ENCODE measurements at places on chromosomes 6 and 20.

GRCh38 chr20:51752343-51752951, 15.7 kb downstream of the ATP9A start:
- DNase-seq = no peak

DNA sequence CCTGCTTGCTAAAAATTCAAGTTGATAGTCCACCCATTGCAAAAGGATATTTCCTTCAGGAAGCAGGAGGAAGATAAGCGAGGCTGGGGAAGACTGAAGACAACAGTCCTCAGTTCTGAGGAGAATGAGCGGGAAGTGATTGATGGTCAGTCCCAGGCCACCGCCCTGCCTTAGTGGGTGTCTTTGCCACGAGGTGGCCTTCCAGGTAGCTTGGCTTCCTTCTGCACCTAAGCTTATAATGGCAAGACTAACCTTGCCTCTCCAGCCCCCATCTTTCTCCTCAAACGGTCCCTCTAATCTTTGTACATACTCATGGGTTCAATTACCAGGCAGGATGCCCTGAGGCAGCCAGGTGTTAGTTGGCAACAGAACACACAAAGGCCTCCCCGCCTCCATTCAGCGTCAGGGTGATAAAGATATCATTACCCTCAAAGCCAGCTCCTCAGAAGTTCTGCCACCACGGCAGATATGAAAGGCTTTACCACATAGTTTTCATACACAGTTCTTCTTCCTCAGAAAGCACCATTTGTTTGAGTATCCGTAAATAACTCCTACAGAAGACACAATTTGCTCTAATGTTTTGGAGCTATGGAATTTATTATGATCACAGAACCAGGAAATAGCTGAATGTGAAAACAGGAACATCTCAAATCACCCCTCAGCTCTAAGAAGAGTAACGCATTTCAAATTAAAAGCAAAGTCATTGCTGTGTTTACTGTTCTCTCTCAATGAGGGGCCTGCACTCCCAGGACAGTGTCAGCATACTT, 249.4 kb downstream of the ATXN1 start:
- DNase-seq = no peak

DNA sequence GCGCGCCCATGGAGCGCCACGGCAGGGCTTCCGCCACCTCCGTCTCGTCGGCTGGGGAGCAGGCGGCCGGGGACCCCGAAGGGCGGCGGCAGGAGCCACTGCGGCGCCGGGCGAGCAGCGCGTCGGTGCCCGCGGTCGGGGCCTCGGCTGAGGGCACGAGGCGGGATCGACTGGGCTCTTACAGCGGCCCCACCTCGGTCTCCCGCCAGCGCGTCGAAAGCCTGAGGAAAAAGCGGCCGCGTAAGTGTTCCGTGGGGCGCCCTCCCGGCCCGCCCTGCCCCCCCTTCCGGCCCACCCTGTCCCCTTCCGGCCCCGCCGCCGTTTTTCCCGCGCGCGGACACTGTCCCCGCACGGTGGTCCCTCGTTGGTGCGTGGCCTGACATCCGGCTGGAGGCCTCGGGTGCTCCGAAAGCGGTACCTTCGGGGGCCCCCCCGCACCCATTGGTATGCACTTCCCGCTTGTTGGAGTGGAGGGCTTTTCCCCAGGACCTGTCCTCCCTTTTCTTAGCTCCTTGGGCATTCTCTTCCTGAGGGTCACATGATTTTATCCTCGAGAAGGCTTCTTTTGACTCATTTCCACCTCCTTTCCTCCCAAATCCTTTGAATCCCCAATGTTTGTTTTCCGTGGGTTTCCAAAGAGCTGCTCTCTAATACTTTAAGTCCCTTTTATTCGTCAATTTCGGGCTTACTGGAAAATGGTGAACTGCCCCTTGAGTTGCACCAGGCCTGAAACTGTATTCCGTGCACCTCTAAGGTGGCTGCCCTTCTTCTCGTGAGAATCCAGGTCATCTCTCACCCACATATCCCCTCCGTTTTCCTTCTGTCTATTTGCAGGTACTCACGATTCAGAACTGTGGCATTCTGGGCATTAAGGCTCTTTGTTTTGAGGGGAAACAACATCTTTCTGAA, 556 bp downstream of the PANK2 start:
- no peak for DNase-seq

- DNase-seq = no peak
Measured at GRCh38 chr6:111646034-111646433, 40.4 kb upstream of the TRAF3IP2 start.

GRCh38 chr6:140319209-140319608, 944.8 kb upstream of the CITED2 start:
- no peak for DNase-seq

GRCh38 chr6:83216806-83217205, 23.6 kb downstream of the RWDD2A start:
- DNase-seq = no peak

DNA sequence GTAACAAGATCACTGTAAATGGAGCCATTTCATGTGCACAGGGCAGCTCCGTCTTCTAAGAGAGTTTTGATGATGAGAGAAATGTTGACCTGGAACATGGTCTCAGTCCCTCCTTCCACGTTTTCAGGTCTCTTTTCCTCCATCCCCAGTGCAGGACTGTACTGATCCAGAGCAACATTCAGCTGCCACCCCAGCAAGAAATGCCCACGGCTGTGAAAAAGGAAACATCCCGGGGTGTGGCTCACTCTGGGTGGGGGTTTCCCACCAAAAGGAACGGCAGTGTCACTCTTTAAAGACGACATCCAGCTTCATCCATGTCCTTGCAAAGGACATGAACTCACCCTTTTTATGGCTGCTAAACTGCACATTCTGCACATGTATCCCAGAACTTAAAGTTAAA, 92.6 kb downstream of the ERMARD start:
- no peak for DNase-seq

- DNase-seq = no peak
Measured at GRCh38 chr6:138988469-138988834, 399 bp upstream of the REPS1 start.

GRCh38 chr20:2799688-2800520, 523 bp downstream of the CPXM1 start:
- no peak for DNase-seq

- DNase-seq = no peak
Measured at GRCh38 chr6:1389369-1390132, at the start of gene FOXF2. TSS of gene FOXF2 (plus strand) at chr6:1389576. CDS start at chr6:1389948, 372 bp downstream.

- DNase-seq = no peak
Measured at GRCh38 chr20:9235518-9235917, 166.6 kb downstream of the PLCB4 start.

- DNase-seq = no peak
Measured at GRCh38 chr6:42103753-42104094, 38.7 kb downstream of the C6orf132 start.

DNA sequence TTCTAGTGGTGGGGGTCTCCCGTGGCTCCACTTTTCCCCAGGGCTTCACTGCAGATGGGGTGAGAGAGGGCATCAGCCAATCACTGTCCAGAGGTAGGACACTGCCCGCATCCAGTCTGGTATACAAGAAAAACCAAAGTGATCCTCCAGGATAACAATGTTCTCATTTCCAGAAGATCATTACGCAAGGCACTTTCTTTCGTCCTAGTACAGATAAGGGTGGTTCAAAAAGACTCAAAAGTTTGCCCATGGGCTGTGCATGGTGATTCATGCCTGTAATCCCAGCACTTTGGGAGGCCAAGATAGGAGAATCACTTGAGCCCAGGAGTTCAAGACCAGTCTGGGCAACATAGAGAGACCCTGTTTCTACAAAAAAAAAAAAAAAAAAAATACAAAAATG, 16.4 kb downstream of the GMDS start:
- DNase-seq = no peak

DNA sequence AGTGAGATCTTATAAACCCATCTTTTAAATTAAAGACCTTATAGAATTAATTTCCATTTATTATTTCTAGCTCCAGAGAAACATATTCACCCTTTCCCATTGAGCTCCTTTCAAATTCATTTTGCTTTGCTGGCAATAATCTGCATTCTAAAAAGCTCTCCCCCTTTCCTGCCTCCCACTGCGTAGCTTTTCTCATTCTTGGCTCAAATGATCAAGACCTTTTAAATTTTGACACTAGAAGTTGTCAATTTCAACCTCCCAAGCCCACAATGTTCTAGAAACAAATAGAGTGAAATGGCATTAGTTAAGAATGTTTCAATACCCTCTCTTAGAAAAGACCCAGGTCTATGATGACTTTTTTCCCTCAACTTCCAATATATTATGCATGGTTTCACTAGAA, 186.9 kb downstream of the AKAP7 start:
- no peak for DNase-seq

DNA sequence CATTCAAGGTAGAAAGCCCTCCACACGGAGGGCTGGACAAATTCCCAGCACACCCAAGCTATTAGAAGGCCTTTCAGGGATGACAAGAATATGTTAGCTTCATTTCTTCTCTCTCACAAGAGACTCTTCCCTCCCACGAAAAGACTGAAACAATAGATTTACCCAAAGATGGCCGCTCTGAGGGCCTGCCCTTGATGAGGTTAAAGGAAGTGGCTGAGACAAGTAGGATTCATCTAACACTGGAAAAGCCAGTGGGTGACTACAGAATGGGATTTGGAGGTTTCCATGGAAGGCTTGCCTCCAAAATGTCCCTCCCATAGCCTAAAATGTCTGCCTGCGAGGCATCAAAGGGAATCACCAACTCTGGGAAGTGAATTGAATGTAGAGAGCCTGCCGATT, 277.6 kb downstream of the CLIC5 start:
- DNase-seq = no peak

GRCh38 chr6:62146954-62147853, 138.8 kb downstream of the KHDRBS2 start:
- no peak for DNase-seq

DNA sequence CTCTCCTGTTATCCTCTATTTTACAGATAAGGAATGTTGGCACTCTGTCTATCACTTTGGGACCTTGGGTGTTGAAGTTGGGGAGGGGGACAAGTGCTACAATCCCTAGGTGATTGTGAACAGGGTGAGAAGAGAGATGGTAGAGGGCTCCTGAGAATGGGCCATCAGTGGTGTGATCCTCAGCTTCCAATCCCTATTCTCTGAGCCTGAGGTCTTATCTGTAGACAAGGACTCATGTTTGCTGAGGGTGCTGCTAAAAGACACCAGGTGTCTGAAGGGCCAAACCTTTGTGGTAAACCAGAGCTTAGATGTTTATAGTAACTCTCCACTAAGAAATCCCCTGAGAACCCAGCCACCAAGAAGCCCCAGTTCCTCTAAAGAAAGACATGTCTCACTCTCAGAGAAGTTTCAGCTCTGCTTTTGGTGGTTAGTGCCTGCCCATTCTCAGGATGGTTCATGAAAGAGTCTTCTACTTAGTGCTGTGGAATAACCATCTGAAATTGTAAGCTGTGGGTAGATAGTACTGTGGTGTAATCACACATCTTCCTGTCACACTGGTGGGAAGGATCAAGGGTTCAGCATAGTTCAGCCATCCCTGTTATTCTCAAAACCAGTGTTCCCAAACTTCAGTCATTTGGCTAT, 58.2 kb upstream of the IL20RA start:
- no peak for DNase-seq

DNA sequence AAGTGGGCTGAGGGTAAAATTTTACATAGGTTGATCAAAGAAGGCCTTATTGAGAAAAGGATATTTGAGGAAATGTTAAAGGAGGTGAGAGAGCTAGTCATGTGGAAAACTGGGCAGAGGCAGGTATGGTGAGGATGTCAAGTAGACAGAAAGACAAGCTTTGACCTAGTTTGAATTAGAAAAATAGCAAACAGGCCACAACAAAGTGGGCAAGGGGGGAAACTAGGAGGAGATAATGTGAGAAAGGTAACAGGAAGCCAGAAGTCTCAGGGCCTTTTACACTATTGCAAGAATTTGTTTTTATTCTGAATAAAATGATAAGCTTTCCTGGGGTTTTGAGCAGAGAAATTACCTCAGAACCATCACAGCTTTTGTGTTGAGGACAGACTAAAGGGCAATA, 115.7 kb downstream of the RWDD2A start:
- no peak for DNase-seq

GRCh38 chr6:115945812-115946211, 114.9 kb downstream of the FRK start:
- no peak for DNase-seq

DNA sequence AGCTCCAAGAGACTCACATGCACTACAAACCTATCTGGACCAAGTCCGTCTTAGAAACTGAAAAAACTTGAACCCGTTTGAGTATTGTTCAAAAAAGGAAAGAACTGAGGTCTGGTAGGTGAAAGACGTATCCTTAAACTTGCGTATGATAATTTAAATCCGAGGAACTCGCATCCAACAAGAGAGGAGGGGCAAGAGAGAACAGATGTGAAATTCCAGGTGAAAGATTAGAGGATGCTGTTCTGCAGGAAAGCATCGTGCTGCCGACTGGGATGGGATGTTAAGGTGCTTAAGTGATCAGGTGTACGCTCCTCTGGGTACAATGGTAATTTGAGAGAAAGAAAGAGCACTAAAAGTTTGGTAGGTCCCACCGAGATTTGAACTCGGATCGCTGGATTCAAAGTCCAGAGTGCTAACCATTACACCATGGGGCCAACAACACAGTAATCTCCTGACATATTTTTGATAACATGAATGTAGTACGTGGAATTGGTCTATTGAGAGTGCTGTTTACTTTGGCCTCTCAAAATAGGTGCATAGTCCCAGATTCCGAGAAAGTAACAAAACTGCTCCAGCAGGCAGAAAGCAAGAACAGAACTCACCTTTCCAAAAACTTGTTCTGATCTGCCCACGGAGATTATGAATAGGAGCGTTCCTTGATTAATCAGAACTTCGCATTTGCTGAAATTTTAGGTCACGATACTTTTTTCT, 53.5 kb upstream of the BTN3A2 start:
- DNase-seq = peak; percentile 14

GRCh38 chr6:14882394-14883026, 363.4 kb upstream of the JARID2 start:
- no peak for DNase-seq

DNA sequence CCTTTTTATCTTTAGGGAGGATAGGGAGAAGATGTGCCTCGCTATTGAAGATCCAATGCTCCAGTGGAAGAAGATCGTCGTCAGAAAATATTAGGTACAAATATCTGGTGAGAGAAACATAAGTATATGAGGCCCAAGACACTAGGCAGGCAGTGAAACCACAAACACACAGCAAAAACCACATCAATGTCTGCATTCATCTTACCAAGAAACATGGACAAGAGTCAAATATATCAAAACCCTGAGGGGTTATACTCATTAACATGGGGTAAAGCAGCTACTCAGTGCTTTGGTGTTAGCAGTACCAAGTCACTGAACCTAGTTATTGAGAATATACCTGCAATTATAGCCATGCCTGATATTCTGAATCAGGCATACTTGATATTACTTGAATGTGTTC, 101.4 kb upstream of the FAM184A start:
- no peak for DNase-seq

DNA sequence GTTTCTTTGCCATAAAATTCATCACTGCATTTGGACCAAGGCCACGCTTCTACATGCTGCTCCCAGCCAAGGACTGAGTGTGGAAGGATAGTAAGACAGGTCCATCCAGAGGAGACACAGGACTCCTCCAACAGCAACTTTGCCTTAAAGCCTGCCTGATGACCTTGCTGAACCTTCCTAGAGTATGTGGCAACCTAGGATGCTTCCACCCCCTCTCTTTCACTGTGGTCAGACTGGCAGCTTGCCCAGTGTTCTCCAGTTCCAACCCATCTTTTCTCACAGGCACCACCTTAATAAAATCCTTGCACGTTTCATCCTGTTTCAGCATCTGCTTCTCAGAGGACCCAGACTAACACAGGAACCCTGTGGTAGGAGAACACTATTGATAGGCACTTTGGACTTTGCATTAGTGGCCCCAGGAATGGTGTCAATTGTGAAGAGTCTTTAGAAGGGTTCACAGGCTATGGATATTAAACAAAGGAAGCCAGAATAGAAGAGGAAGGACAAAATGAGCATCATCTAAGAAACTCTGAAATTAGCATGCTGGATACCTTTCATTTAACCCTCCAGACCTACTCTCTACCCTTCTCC, 2.4 kb upstream of the PKHD1 start:
- no peak for DNase-seq
